CD4-positive, alpha-beta T cell treated with Interleukin-12 subunit alpha and Interleukin-12 subunit beta, for 1 hour (primary cell): ENCODE measurements at places on chromosomes 3 and 15.
A peak's percentile ranks its signal among the peaks of the same experiment; 100 is the strongest.

DNA sequence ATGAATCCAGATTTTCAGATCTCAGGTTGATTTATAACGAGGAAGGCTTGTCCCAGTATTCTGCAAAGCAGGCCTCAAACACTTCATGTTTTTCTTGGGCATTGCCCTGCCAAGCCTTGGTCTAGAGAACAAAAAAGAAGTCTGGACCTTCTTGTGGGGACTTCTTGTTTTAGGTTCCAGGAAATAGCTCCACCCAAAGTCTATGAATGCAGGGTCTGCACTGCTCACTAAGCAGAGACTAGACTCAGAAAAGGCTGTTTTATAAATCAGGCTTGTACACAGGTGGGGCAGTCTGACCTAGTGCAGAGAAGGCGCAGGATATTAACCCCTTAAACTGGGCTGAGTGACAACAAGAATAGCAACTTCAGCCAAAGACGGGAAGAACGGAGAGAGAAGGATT lies 44.3 kb downstream of the GLB1 start:
- no peak for DNase-seq

DNA sequence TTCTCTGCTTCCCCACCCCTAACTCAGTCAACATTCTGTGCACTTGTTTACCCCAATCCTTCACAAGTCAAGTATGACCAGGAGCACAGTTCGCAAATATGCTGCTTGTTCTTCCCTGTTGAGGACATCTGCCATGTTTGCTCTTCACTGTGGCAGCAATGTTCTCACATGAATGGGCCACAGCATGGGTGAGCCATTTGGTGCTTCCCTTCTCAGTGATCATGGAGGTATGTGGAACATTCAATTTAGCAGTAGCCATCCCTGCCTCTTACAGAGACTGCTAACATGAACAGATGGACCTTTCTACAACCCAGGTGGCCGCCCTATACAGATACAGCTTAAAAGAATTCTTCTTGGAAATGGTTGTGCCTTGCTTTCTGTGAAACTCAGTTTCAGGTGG lies 660.1 kb upstream of the SGO1 start:
- DNase-seq = no peak

- DNase-seq = peak; percentile 3
These were observed 558 bp downstream of the DTWD1 start for GRCh38 chr15:49621401-49621811.

- DNase-seq = peak; percentile 68
These were observed 106.7 kb upstream of the TNIK start for GRCh38 chr3:171566803-171567422.

DNA sequence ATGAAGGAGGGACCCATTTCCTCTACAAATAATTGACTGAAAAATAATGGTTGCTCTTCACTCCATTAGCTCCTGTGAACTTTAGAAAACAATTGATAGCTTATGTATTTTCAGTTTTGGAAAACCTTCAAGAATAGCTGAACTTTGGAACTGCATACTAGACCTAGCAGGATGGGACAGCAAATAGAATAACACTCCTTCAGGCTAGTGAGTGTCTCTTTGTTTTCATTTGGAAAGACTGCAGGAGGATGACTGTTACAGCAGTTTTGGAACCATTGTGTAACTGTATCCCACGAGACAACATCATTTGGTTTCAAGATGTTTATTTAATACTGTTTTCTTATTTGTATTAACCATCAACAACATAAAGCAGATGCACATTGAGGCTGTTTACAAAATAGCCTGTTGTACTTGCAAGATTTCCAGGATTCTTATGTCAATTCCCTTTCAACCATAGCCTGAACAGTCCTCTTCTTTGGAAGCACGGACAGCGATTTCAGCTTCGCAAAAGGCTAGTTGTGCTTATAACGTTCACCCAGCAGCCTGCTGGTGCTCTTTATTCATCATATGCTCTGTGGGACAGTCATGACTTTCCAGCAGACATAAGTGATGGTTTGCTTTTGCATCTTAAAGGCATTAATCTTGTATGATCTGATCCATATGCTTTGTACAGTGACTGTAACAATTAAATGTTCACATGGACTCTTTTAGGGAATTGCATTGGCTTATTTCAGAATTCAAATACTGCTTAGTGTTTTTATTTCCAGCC lies 335.5 kb downstream of the IL5RA start:
- DNase-seq = no peak

DNA sequence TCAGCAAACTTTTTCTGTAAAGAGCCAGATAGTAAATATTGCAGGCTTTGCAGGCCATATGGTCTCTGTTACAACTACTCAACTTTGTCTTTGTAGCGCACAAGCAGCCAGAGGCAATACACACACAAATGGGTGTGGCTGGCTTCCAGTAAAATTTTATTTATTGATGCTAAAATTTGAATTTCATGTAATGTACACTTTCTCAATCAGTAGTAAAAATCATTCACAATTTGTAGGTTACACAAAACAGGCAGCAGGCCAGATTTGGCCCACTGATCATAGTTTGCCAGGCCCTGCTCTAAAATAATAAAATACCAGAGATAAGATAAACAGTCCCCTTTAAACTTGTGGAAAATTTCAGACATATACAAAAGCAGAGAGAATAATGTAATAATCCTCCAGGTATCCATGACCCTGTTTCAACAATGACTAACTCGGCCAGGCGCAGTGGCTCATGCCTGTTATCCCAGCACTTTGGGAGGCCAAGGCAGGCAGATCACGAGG lies 330.3 kb downstream of the SHQ1 start:
- no peak for DNase-seq
